GM19239 (cell line): ENCODE measurements at places on chromosomes 7 and 10.

DNA sequence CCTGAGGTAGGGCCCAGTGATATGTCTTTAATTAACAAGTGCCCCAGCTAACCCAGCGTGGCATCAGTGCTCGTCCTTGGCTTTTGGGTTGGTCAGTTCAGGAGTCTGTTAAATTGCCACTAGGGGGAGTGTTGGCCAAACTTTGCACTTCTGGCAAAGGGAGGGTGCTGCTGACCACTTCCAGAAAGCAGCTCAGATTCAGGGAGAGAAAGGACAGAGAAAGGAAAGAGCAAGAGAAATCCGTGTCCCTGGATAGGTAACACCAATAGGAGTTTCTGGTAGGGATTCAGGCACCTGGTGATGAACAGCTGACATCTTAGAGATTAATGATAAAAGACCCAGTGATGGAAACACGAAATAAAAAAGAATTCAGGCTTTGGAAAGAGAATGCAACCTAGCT lies 243.1 kb upstream of the AOAH start:
- DNase-seq = peak; percentile 33

DNA sequence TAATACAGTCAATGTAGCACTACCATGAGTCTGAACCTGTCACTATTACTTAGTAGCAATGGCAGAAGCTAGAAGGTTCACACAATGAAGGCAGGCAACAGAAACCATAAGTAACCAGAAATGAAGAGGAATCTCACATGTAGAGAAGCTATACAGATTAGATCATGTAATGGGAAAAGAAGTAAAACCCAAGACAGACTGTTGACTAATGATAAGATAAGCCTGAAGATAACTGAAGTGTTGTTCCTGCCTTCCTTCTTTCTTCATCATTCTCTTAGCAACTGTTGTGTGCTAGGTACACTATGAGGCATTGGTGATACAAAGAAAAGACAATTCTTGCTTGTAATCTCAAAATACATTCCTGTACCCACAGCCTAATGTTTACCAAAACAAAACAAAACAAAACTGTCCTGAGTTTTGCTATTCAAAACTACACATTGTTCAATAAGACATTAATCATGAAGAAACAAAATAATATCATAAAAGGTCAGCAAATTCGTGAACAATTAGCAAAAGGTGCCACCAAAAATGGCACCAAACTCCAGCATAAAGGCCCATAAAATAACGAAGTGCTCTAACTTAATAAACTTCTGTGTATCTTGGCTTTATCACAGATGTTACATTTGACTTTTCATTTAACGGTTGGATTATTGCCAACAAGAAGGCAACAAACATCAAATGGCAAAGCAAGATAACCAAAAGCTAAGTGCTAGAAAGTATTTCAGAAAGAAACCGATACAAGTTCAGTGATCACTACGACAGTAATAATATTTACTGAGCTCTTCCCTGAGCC lies 27.1 kb downstream of the ZNF800 start:
- no peak for DNase-seq

- DNase-seq = no peak
Observed at GRCh38 chr7:155527664-155528063, 18.7 kb downstream of the CNPY1 start.

DNA sequence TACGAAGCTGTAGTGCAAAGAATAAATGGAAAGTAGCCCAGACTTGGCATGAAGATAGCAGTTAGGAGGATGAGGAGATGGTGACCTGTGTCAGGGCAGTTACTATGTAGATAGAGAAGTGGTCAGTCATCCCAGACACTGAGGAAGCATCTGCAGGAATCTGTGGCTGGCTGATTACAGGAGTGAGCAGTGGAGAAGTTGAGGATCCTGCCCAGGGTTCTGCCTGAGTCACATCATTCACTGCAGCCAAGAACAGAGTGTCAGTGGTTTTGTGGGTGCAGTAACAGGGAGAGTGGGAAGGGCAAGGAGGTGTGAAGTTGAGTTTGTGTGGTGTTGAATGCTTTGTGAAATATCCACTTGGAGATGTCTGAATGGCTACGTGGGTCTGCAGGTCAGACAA lies 676.4 kb upstream of the NRP1 start:
- DNase-seq = no peak
